ENCODE measurements at places on chromosomes 7 and 10.

- DNase-seq, result no peak
These were observed 355.9 kb upstream of the C7orf33 start for GRCh38 chr7:148234715-148235114.

GRCh38 chr7:129646369-129647021 lies 35.0 kb downstream of the NRF1 start:
- no peak for DNase-seq

- DNase-seq, result no peak
These were observed 5.1 kb downstream of the HOXA13 start for GRCh38 chr7:27194686-27195379.

DNA sequence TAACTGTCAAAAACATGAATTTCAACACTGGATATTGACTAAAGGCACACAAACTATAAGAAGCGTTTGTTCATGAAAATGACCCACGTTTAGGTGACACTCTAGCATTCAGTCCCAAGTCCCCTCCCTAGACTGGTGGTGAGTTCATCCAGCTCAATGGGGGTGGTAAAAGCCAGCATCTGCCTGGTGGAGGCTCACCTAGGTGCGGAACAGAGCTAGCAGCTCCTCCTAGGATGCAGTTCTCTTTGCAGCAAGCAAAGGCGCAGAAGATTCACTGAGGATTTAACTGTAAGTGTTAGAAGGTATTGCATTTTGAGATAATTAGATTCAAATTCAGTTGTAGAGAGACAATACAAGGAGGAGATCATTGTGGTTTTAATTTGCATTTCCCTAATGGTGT lies 87.6 kb downstream of the VSTM2A start:
- DNase-seq, result no peak

GRCh38 chr10:84160663-84161362 lies 12.8 kb upstream of the GPR15LG start:
- no peak for DNase-seq

DNA sequence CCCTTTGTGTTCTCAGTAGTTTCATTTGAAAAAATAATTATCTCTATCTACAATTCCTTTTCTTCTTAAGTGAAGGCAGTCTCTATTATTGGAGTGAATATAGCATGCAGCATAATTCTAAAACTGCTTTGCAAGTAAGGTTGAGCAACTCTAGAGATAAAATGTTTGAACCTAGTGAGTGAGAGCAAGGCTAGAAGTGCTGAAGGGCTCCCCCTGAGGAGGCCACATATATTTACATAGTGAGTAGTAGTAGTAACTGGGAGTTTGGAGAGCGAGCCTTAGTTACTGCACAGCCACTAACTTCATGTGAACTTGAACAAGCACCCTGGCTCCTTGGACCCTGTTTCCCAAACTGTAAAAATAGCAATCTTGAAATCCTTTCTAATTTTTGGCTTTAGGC lies 141.5 kb upstream of the DKK1 start:
- DNase-seq, result no peak

DNA sequence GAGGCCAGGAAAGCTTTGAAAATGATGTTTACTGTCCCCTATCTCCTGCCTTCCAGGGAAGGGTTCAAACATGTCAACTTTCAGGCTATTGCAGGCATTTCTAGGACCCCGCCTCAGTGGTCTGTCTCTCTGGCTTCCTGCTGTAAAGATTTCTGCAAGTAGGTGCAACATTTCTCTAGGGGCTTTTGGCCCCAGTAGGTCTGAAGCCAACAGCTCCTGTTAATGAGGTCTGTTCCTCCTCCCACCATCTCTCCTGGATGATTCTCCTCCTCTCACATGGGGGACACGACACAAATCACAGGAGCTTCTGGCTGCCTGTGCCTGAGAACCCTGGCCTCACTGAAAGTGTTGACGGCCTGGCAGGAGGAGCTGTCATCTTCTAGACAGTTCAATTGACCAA lies 194.3 kb downstream of the CYP26A1 start:
- no peak for DNase-seq

GRCh38 chr7:133932591-133932990 lies 194.5 kb upstream of the LRGUK start:
- no peak for DNase-seq

DNA sequence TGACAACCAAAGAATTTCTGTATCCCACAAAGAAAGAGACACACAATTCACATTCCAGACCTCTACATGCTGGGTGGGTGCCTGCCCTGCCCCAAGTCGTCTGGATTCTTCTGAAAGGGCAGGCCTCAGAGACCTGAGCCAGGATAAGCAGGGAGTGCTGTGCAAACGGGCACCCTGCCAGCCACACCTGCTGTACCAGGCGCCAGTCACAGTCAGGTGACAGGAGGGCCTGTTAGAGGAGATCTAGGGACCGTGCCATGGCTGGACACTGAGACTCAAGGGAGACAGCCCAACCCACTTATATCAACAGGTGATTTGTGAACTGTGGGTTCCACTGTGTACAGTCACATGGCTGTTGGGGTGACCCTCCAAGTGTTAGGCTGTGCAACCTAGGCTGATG lies 103.1 kb upstream of the AFAP1L2 start:
- DNase-seq, result no peak

DNA sequence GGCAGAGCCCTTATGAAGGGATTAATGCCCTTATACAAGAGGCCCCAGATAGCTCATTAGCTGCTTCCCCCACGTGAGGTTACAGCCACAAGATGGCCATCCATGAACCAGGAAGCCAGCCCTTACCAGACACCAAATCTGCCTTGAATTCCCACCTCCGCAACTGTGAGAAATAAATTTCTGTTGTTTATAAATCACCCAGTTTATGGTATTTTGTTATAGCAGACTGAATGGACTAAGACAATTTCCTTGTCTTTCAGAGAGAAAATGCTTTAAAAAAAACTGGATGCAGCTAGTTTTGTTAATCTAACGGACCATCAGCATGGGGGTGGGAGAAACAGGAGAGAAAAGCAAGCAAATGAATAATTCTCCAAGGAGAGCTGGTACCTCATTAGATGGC lies 36.5 kb downstream of the CBX3 start:
- no peak for DNase-seq

DNA sequence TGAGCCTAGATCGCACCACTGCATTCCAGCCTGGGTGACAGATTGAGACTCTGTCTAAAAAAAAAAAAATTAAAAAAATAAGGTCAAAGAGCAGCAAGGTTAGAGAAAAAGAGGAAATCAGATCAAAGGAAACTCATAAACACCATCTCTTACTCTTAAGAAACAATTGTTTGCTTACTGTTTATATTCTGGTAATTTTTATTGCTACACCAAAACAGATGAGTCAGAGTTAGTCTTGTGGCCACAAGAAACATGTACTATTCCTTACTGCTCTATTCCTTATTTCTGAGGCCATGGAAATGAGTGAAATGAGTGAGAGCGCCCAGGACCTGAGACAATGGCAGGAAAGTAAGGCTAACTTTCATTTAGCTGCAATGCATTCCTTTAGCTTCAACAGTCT lies 387.3 kb downstream of the HPSE2 start:
- no peak for DNase-seq

GRCh38 chr7:103719070-103719469 lies 270.4 kb downstream of the RELN start:
- DNase-seq, result no peak

- no peak for DNase-seq
These were observed 33.7 kb downstream of the DNAJC12 start for GRCh38 chr10:67804395-67804678.

DNA sequence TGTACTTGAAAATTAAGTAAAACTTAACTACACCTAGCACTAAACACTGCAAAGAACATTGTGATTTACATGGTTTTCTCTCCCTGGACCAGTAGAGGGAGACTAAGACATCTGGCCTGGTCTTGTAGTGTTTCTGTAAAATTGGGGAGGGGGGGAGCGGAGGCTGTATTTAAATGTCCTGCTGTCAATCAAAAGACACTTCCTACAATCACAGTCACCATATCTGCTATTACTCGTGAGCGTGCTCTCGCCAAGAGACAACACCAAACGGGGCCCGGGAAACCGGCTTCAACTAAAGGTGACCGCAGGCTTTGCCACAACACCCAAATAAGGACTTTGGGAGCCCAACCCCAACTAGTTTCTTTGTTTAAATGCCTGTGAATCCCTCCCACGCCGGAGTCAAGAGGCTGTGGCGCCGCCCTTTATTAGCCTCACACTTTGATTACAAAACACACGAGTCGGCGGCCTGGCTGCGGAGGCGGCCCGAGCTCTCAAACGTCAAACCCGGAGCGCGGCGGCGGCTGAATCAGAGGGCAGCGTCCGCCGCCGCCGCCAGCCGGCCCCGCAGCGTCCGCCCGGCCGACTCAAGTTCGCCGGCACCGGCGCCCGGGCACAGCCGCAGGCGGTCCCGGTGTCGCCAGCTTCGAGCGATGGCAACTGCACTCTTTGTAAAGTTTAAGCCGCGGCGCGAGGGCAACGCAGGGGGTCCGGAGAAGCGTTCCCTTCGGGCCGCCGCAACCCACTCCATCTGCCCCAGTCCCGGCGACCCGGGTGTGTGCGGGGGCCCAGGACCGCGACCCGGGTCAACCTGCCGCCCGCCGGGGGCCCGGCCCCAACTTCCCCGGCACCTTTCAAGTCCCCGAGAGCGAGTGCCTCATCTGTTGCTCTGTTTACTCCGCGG lies 1.3 kb downstream of the KDM7A start:
- peak; percentile 84 for DNase-seq

- DNase-seq, result no peak
These were observed 39.7 kb downstream of the HIPK2 start for GRCh38 chr7:139738101-139738489.

DNA sequence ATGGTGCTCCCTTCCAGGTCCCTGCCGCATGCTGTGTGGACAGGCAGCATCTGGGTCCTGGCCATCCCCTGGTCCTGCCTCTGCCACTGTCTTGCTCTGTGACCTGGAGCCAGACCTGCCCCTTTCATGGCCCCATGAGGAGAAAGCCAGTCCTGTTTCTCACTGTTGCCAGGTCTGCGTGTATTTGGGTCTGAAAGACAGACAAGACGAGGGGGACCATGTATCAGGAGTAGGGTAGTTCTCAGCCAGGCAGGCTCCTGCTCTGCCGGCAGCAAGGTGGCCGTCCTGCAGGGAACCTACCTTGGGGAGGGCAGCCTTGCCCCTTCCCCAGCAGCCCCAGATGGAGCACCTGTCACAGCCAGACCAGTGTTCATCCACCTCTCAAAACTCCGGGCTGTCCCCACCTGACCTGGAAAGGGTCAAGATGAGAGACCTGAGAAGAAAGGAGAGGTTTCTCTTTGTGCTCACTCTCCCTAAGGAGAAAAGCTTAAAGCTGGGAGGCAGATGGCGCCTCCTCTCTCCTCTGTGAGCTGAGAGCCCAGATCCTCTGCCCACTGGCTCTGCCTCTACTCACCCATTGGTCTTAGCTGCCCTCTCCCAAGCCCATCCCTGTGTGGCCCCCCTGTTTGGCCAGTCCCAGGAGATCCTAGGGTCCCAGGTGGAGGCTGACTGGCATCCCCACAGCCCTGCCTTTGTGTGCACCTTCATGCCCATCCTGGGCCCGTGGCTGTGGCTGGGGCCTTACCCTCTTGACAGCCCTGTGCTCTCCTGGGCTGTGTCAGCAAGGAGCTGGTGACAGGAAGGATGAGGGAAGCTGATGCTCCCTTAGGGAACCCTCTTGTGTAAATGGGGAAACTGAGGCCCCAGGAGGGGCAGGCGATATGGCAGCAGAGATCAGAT lies 116.1 kb upstream of the PCBD1 start:
- DNase-seq, result no peak

- DNase-seq, result no peak
These were observed 81.3 kb downstream of the ZRANB1 start for GRCh38 chr10:125023255-125023654.

- no peak for DNase-seq
These were observed 4.9 kb downstream of the SLC25A13 start for GRCh38 chr7:96316949-96317348.

- DNase-seq, result no peak
These were observed 115.4 kb downstream of the TMEM26 start for GRCh38 chr10:61337741-61338140.

DNA sequence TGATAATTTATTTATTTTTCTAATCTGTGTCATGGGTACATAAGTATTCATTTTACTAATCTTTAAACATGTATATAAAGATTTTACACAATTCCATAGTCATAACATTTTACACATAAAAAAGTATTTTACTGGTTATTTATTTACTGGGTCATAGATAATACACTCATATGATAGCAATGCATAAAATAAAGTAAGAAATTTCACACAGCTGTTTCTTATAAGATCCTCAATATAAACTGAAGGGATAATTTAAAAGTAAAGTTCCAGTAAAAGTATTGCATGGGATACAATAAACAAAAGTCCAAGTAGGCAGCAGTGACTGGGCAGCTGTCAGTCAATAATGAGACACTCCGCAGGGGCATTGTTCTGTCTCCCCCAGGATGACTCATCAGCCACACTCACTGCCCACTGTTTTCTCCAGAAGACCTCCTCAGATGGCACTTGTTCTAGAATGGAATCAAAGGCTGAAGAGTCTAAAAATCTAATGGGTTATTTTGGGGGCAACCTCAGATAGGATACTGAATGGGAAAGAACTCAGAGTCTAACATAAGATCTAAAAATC lies 32.7 kb downstream of the DPY19L1 start:
- DNase-seq, result no peak

DNA sequence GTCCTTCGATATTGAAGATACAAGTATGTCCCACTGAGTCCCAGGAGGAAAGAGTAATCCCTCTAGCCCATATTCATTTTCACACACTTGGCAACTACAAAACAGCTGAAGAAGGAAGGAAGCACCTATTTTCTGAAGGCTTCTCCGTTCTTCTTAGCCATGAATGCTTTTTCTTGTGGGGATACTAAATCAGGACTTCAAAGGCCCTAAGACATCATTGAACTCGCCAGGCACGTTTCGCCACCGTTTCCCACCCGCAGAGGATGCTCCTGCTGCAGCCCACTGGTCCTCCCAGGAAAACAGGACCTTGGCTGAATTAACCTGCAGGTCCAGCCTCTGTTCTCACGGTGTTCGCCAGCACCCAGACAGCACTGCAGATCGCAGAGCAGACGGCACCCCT lies 561.5 kb downstream of the DNAJB6 start:
- DNase-seq, result no peak

- DNase-seq, result peak; percentile 3
These were observed 2.0 kb upstream of the TM9SF3 start for GRCh38 chr10:96588616-96589419.

GRCh38 chr10:11754620-11755019 lies 12.4 kb downstream of the ECHDC3 start:
- no peak for DNase-seq

GRCh38 chr10:88849234-88849633 lies 2.4 kb downstream of the ANKRD22 start:
- no peak for DNase-seq

DNA sequence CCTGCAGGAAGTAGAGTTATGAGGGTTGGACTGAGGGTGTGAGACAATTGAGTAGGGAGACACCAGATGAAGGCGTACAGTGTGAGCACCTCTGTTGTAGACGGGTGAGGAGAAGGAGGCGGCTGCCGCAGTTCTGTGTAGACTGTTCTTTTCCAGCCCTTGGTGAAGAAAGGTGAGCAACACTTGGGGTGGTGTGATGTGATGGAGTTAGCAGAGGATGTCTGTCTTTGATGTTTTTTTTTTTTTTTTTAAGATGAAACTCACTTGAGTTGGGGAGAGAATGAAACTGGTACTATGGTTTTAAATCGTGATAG lies 42.8 kb upstream of the RNF216 start:
- DNase-seq, result peak; percentile 39

GRCh38 chr7:1624999-1625927 lies 44.8 kb upstream of the ELFN1 start:
- DNase-seq, result no peak

Data from activated CD4-positive, alpha-beta T cell treated with anti-CD3 and anti-CD28 coated beads, Interleukin-2, amount 50 U/mL, for 48 hours (primary cell).